ENCODE measurements at places on chromosomes 4 and X.

- DNase-seq: no peak
- no peaks in the 10 kb centered on the region for H3K4me1 ChIP-seq
- H3K36me3 ChIP-seq: no peaks in the 10 kb centered on the region
- no peaks in the 10 kb centered on the region for H3K27me3 ChIP-seq
Measured at GRCh38 chr4:186074189-186074588, 5.2 kb downstream of the TLR3 start.

GRCh38 chrX:68018248-68019203 is 414.8 kb downstream of the OPHN1 start:
- H3K36me3 ChIP-seq: no peaks in the 10 kb centered on the region
- DNase-seq: peak; percentile 56
- no peak overlapping the region for H3K27ac ChIP-seq
- H3K4me1 ChIP-seq: no peaks in the 10 kb centered on the region

GRCh38 chr4:154454710-154455109 is 36.9 kb downstream of the DCHS2 start:
- H3K27me3 ChIP-seq: no peaks in the 10 kb centered on the region
- no peak for DNase-seq
- H3K27ac ChIP-seq: no peak overlapping the region
- no peaks in the 10 kb centered on the region for H3K4me1 ChIP-seq
- H3K4me3 ChIP-seq: no peak overlapping the region

- no peaks in the 10 kb centered on the region for H3K4me1 ChIP-seq
- H3K4me3 ChIP-seq: no peak overlapping the region
- DNase-seq: no peak
- H3K27me3 ChIP-seq: no peaks in the 10 kb centered on the region
Measured at GRCh38 chr4:48898733-48899431, 7.7 kb downstream of the OCIAD2 start.

DNA sequence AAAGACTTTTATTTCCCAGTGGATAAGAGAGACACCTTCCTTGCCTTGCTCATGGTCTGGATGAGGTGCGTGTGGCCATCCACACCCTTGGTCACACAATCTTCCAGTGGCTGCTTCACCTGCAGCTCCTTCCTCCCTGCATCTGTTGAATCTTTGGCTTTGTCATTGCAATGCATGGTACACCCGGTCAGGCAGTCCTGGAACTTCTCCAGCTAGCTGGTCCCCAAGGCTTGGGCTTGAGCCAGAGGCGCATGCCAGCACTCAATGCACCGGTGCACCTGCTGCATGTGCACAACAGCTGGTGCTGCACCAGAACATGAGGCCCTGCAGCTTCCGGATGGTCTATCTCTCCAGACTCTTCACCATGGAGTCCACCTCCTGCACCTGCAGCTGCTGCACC is 31.7 kb downstream of the SCML1 start:
- no peak for DNase-seq
- no peaks in the 10 kb centered on the region for H3K4me1 ChIP-seq
- no peak overlapping the region for H3K27ac ChIP-seq
- no peak overlapping the region for H3K4me3 ChIP-seq
- H3K27me3 ChIP-seq: no peaks in the 10 kb centered on the region

GRCh38 chrX:22109442-22109841 is 77.3 kb downstream of the PHEX start:
- DNase-seq: peak; percentile 65
- H3K36me3 ChIP-seq: no peaks in the 10 kb centered on the region
- H3K4me1 ChIP-seq: peaks cover 18% of the 10 kb centered on the region
- H3K27me3 ChIP-seq: no peaks in the 10 kb centered on the region
- no peak overlapping the region for H3K27ac ChIP-seq

- no peaks in the 10 kb centered on the region for H3K36me3 ChIP-seq
- no peaks in the 10 kb centered on the region for H3K27me3 ChIP-seq
- no peak overlapping the region for H3K27ac ChIP-seq
- peaks cover 4% of the 10 kb centered on the region for H3K4me1 ChIP-seq
- DNase-seq: peak; percentile 50
Measured at GRCh38 chrX:84737471-84737871, 235.2 kb upstream of the HDX start.

DNA sequence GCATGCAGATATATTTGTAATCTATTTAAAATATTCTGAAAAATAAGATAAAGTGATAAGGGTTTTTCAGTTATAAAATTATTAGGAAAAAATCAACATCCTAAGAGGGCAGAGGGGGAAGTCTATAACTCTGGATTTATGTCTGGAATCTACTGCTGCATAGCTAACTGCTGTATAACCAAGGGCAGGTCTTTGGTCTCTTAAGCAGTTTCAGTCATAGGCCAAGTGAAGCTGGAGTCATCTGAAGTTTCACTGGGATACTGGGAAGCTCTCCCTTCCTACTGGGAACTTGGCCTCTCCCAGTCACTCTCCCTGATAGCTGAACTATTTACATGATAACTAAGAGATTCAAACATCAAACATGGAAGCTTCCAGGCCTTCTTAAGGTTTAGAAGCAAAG is 1409.9 kb upstream of the PCDH7 start:
- H3K27me3 ChIP-seq: no peaks in the 10 kb centered on the region
- H3K4me1 ChIP-seq: no peaks in the 10 kb centered on the region
- H3K27ac ChIP-seq: no peak overlapping the region
- no peaks in the 10 kb centered on the region for H3K36me3 ChIP-seq
- DNase-seq: no peak

DNA sequence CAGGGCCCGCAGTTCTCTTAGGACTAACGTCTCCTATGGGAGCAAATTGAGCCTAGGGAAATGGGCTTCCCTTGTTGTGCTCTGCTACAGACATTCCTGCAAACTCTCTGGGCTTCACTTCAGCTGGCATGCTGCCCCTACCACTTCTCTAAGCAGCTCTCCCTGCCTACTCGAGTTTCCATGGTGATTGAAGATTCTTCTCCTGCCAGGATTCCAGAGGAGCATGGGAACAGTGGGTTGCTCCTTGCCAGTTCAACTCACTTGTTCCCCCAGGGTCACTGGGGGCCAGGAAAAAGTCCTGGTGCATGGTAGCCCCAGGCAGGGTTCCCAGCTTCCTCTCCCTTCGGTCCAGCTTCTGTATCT is 21.1 kb upstream of the WDR17 start:
- DNase-seq: peak; percentile 27
- no peaks in the 10 kb centered on the region for H3K27me3 ChIP-seq
- H3K27ac ChIP-seq: no peak overlapping the region
- H3K36me3 ChIP-seq: no peaks in the 10 kb centered on the region
- H3K4me1 ChIP-seq: no peaks in the 10 kb centered on the region

DNA sequence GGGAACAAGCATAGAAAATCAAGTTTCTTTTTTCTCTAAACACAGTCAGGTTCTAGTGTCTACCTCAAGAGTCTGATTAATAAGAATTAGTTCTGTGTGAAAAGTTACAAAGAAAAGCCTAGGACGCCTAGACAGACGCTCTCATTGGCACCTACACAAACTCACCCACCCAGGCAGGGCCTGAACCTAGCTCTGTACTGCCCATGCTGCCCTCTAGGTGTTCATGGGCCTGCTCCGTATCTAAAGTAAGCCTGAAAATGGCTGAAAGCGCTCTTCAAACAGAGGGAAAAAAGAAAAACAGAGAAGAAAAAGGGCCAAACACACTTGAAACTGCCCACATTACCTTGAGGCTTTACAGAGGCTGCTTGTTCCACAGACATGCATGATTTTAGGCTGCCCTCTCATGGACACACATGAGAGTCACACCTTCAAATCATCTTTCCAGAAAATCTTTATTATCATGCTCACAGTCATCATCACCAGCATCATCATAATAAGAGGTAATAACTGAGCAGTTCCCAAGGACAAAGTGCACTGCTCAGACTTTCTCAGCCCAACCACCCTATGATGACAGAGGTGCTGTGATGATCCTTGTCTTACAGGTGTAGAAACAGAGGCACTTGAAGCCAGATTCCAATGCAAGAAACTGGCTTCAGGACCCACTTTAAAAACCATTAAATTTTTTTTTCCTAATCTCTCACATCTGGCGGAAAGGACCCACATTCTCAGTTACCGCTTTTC is 49.6 kb downstream of the MAP7D2 start:
- peaks cover 11% of the 10 kb centered on the region for H3K4me1 ChIP-seq
- H3K4me3 ChIP-seq: peak overlapping the region; percentile 33
- no peaks in the 10 kb centered on the region for H3K27me3 ChIP-seq
- no peaks in the 10 kb centered on the region for H3K36me3 ChIP-seq
- H3K27ac ChIP-seq: peak overlapping the region; percentile 69
- peak; percentile 69 for DNase-seq

DNA sequence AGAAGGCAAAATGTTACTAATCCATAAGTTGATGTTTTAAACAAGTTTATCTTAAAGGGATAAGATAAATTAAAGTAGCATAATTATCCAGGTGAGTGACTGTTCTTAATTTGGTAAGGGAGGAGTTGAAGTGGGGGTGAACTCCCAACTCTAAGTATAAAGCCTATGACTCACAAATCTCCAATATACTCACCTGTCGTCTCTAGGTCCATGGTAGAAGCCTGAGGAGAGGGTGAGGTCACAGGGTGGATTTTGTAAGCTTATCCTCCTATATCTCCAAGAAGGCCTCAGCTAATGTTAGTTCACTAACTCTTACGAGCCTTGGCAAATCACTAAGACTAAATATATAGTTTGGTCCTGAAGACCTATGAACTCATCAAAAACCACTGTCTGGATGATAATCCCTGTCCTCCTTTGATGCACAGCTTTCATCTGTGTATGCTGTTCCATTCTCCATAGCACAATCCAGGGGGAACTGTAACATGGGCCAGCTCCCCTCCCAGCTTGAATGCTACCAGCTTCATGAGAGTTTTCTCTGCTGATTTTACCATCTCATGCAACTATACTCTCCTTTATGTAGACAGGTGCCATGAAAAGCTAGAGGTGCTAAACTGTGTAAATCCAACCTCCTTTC is 158.7 kb downstream of the BTC start:
- H3K27ac ChIP-seq: no peak overlapping the region
- no peaks in the 10 kb centered on the region for H3K36me3 ChIP-seq
- peaks cover 28% of the 10 kb centered on the region for H3K4me1 ChIP-seq

- DNase-seq: peak; percentile 55
- 0 out of 2 replicates have a peak overlapping the region, but pooled peaks have one; percentile 15 for H3K27ac ChIP-seq
- H3K4me1 ChIP-seq: peaks cover 8% of the 10 kb centered on the region
Measured at GRCh38 chrX:134480061-134480460, 20.1 kb downstream of the HPRT1 start.

DNA sequence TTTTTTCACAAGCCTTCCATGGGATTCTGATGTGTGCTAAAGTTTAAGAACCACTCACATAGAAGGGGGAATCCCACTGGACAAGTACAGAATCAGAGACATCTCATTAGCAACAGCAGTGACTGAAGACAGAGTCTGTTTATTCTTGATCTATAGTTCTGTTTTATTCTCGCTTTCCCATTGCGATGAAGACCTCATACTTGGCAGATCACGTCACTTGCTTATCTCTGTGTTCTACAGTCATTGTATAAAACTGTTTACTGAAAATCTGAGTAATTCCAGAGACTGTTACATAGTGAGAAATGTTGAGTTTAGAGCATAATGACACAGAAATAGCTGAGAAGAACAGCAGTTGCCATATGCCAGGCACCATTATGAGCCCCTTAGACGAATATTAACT is 185.5 kb downstream of the PTTG2 start:
- peaks cover 71% of the 10 kb centered on the region for H3K4me1 ChIP-seq
- DNase-seq: peak; percentile 84
- no peaks in the 10 kb centered on the region for H3K36me3 ChIP-seq
- peak overlapping the region; percentile 76 for H3K27ac ChIP-seq
- no peaks in the 10 kb centered on the region for H3K27me3 ChIP-seq

DNA sequence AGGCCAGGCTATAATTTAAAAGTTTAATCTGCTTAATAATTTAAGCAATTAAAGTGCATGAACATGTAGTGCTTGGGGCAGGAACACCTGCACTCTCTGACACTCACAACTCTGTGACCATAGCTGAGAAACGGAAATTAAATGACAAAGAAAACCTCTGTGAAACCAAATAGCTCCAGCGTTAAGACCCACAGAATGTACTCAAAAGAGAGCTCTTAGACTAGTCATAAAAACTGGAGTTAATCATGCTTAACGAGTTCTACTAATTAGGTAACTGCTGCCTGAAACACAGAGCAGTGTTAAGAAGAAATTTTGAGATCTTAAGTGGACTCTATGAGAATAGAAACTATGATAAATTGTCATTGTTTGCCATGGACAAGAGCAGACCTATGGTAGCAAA is 174.4 kb upstream of the SPIN4 start:
- no peaks in the 10 kb centered on the region for H3K4me1 ChIP-seq
- no peak overlapping the region for H3K4me3 ChIP-seq
- no peak overlapping the region for H3K27ac ChIP-seq
- no peaks in the 10 kb centered on the region for H3K27me3 ChIP-seq

DNA sequence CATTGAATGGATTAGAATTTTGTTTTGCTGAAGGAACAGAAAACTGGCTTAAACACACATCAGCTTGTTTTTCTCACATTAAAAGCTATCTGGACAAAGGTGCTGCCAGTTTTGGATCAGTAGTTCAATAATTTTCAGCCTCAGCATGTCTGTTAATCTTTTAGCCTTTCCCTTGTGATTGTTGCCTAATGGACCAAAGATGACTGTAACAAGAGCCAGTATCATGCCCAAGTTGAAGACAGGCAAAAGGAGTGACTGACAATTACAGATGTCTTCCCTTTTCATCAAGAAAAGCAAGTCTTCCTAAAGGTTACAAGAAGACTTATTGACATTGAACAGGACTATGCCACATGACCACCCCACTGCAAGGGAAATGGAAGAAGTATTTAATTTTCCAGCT is 419.7 kb downstream of the MAPK10 start:
- no peaks in the 10 kb centered on the region for H3K27me3 ChIP-seq
- peaks cover 4% of the 10 kb centered on the region for H3K36me3 ChIP-seq
- peaks cover 15% of the 10 kb centered on the region for H3K4me1 ChIP-seq
- 0 out of 2 replicates have a peak overlapping the region, but pooled peaks have one; percentile 30 for H3K27ac ChIP-seq

GRCh38 chrX:24377911-24378468 is 17.6 kb downstream of the SUPT20HL1 start:
- DNase-seq: no peak
- no peaks in the 10 kb centered on the region for H3K36me3 ChIP-seq
- H3K27ac ChIP-seq: no peak overlapping the region
- H3K27me3 ChIP-seq: no peaks in the 10 kb centered on the region
- H3K4me3 ChIP-seq: no peak overlapping the region

DNA sequence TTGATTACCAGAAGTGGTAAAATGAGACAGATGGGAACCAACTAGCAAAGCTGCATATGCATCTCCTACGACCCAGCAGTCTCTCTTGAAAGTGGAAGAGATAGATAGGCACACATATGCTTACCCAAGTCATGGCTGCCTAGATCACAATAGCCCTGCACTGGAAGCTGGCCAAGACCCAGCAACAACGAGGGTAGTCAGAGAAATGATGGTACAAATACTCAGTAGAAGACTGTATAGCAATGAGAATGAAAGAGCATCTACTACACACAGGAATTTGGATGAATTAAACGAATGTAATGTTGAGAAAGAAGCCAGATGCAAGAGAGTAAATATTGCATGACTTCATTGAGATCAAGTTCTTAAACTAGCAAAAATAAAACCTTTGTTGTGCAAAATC is 100.3 kb upstream of the FAT1 start:
- H3K36me3 ChIP-seq: no peaks in the 10 kb centered on the region
- no peak overlapping the region for H3K27ac ChIP-seq
- H3K27me3 ChIP-seq: no peaks in the 10 kb centered on the region
- no peak overlapping the region for H3K4me3 ChIP-seq

- H3K27me3 ChIP-seq: no peaks in the 10 kb centered on the region
- no peaks in the 10 kb centered on the region for H3K4me1 ChIP-seq
- no peak overlapping the region for H3K27ac ChIP-seq
- H3K4me3 ChIP-seq: no peak overlapping the region
- H3K36me3 ChIP-seq: no peaks in the 10 kb centered on the region
Measured at GRCh38 chr4:85577307-85577706, 102.4 kb downstream of the ARHGAP24 start.

- no peak overlapping the region for H3K27ac ChIP-seq
- H3K36me3 ChIP-seq: no peaks in the 10 kb centered on the region
- no peak overlapping the region for H3K4me3 ChIP-seq
- H3K4me1 ChIP-seq: peaks cover 8% of the 10 kb centered on the region
- no peak for DNase-seq
Measured at GRCh38 chr4:4942658-4943057, 76.6 kb downstream of the CYTL1 start.
